ENCODE measurements at places on chromosomes 11 and 22.

- no peak for DNase-seq
Observed at GRCh38 chr11:65390996-65391395, 4.6 kb downstream of the FRMD8 start.

- DNase-seq, result no peak
Observed at GRCh38 chr11:130370845-130371590, 56.3 kb upstream of the ZBTB44 start.

DNA sequence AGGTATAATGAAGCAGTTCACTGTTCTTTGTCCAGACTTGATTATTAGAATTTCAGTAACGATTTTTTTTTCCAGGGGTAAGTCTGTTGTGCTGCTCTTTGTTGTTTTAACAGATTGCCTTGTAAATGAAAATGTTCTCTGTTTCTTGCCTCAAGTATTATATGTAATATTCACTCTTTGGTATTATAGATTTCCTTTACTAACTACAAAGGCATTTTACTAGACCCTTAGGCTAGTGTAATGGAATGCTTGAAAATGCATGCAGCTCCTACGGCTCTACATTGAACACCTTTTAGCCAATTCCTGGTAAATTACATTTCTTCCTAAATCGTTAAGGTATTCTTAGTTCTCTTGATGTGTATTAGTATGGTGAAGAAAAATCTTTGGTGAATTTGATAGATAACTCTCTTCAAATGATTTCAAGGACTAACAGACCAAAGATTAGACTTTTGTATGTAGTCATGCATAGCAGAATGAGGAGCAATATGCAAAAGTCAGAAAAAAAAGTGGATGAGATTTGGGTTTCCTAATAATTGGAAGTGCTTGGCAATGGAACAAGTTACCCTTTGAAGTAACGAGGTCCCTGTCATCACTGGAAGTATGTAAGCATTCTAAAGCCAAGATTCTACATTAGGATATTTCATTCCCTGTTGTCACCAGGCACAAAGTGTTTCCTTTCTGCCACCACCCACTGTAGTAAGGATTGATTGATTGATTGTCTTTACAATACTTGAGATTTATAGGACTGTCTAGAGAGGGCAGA, 113.1 kb downstream of the DBX1 start:
- no peak for DNase-seq

DNA sequence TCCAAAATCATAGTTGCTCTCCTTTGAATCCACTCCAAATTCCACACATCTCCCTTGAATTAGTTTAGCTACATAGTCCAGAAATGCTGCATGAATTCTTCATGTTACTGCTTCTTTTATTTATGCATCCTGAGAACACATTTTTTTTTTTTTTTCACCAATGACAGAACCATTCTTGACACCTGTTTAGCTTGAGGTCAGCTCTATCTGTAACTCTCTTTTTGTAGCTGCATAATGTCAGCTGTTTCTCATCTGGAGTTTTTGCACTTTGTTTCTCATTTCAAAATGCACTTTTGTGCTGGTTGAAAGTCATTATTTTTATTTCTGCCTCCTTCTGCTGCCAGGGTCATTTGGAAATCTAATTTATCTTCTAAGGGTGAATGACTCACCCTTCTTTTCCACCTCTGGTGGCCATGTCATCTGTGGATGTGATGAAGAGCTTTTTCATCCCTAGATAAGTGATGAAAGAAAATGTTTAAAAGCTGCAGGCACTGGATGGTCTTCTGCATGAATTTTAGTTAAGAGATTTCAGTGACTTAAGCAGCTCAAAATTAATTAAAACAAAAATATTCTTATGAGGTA, 93.7 kb downstream of the JRKL start:
- DNase-seq, result no peak

Measured in activated CD4-positive, CD25-positive, alpha-beta regulatory T cell treated with anti-CD3 and anti-CD28 coated beads, Interleukin-2, amount 50 U/mL, for 16 hours (primary cell).